ENCODE measurements at places on chromosomes 4 and X. TPM values are rescaled to one million over a fixed set of nuclear protein-coding genes. Genes with fewer than 3 reads are reported as not detected.

The PLRG1 gene
- 1.2 TPM for total RNA-seq

The COPS4 gene
- 1.7 TPM for total RNA-seq

The PDGFC gene
- 5.5 TPM for total RNA-seq

The MAGEA9B gene
- not detected for total RNA-seq

The PLS3 gene
- total RNA-seq: 129 TPM

The GAGE12E gene
- not detected for total RNA-seq

The ATP1B4 gene
- total RNA-seq: not detected

The ASIC5 gene
- not detected for total RNA-seq

The ADAM29 gene
- total RNA-seq: not detected

The DNAAF6 gene
- total RNA-seq: not detected

Measured in stomach (tissue), 19 donors.